NCI-H460 (cell line): ENCODE measurements at places on chromosomes 5 and 9. TPM values are rescaled to one million over a fixed set of nuclear protein-coding genes. Genes with fewer than 3 reads are reported as not detected.

Gene ZDHHC11
- 6.9 and 8.9 TPM in 2 replicates for total RNA-seq

Gene ADGRD2
- total RNA-seq: not detected in 2 replicates

Gene LIX1
- not detected in 2 replicates for total RNA-seq

Gene COL27A1
- 1.2 and 2.8 TPM in 2 replicates for total RNA-seq

Gene ENTPD8
- total RNA-seq: not detected in 2 replicates

Gene CCDC180
- total RNA-seq: 0.32 and 1.9 TPM in 2 replicates

Gene SLC23A1
- not detected in 2 replicates for total RNA-seq

Gene WDR38
- total RNA-seq: not detected in 2 replicates

Gene PRSS3
- total RNA-seq: not detected in 2 replicates

Gene PCA3
- total RNA-seq: not detected in 2 replicates

Gene MRPS2
- 170 and 184 TPM in 2 replicates for total RNA-seq

Gene RALGDS
- 19.2 and 21.2 TPM in 2 replicates for total RNA-seq

Gene SYK
- 0.02 TPM in 1 of 2 replicates, not detected in the other for total RNA-seq

Gene CHSY3
- 8.4 and 11.0 TPM in 2 replicates for total RNA-seq

Gene TRIO
- total RNA-seq: 96.0 and 106 TPM in 2 replicates

Gene PLK2
- 186 and 202 TPM in 2 replicates for total RNA-seq

Gene SLC24A2
- total RNA-seq: not detected in 2 replicates

Gene PCDHGA12
- 0.20 and 0.42 TPM in 2 replicates for total RNA-seq

Gene GTF3C5
- 56.2 and 63.1 TPM in 2 replicates for total RNA-seq

Gene HRCT1
- total RNA-seq: 1.4 and 3.2 TPM in 2 replicates

Gene BARHL1
- not detected in 2 replicates for total RNA-seq

Gene FOXB2
- 0.07 TPM in 1 of 2 replicates, not detected in the other for total RNA-seq

Gene ZDHHC12
- total RNA-seq: 17.9 and 22.4 TPM in 2 replicates

Gene NR2F1-AS1
- total RNA-seq: 17.0 and 17.7 TPM in 2 replicates

Gene AK1
- total RNA-seq: 36.9 and 41.9 TPM in 2 replicates

Gene TMEM171
- 0.64 TPM in 1 of 2 replicates, not detected in the other for total RNA-seq

Gene TMEM215
- total RNA-seq: not detected in 2 replicates

Gene ACTBL2
- not detected in 2 replicates for total RNA-seq

Gene PPP2R2B
- total RNA-seq: not detected in 2 replicates

Gene SLC1A1
- total RNA-seq: 0.10 TPM in 1 of 2 replicates, not detected in the other

Gene OCLN
- total RNA-seq: 7.7 and 8.7 TPM in 2 replicates

Gene SPEF2
- total RNA-seq: 2.7 and 2.9 TPM in 2 replicates

Gene CDKN2B
- total RNA-seq: not detected in 2 replicates
